ENCODE measurements at places on chromosomes 12 and 14. TPM values are rescaled to one million over a fixed set of nuclear protein-coding genes. Genes with fewer than 3 reads are reported as not detected.

- H3K4me3 ChIP-seq = no peak overlapping the region
- DNase-seq = peak; percentile 86
- peaks cover 38% of the 10 kb centered on the region for H3K4me1 ChIP-seq
- H3K27ac ChIP-seq = peak overlapping the region; percentile 79
- H3K36me3 ChIP-seq = peaks cover 3% of the 10 kb centered on the region
These were observed 13.6 kb upstream of the MLXIP start for GRCh38 chr12:122064780-122065588.

DNA sequence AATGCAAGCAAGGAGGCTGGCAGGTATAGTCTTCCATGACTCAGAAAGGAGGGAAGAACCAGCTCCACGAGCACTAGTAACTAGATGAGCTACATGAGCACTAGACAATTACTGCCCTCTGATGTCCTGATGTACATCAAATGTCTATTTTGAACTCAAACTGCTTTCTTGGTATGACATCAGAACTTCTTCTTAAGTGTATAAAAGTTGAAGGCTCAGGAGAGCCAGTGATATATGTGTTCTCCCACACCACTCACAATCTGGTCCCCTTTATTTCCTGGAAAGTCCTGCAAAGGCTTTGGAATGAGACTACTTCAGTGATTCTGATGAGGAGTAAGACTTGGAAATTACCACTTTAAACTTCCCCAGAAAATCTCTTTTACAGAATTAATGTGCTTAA is 18.5 kb upstream of the DHRS7 start:
- H3K36me3 ChIP-seq = no peaks in the 10 kb centered on the region
- no peak overlapping the region for H3K27ac ChIP-seq
- peaks cover 6% of the 10 kb centered on the region for H3K27me3 ChIP-seq

Gene P2RX2
- not detected for total RNA-seq

DNA sequence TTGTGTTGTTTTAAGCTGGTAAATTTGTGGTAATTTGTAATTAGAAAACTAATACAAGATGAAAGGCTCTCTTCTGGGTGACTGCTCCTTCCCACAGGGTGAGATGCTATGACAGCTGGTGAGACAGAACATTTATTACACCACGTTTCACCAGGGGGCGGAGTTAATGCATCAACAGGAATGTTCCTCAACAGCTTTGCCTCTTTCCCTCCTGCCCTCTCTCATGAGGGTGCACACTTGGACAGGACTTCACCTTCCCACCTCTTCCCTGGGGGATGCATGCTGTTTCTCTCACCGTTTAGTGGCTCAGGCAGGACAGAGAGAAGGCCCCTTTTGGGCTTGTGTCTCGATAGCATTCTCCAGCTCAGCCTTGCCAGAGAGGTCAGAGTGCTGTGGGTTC is 13.4 kb upstream of the PPP1R1A start:
- no peak for DNase-seq
- peaks cover 3% of the 10 kb centered on the region for H3K27me3 ChIP-seq

Gene RPL10L
- total RNA-seq = not detected

Gene FOXN4
- total RNA-seq = not detected

Gene IL22
- total RNA-seq = not detected

GRCh38 chr12:110885152-110885840 is 35.1 kb downstream of the MYL2 start:
- no peaks in the 10 kb centered on the region for H3K27me3 ChIP-seq
- no peaks in the 10 kb centered on the region for H3K4me1 ChIP-seq
- no peaks in the 10 kb centered on the region for H3K36me3 ChIP-seq
- DNase-seq = no peak

Gene KRT84
- not detected for total RNA-seq

DNA sequence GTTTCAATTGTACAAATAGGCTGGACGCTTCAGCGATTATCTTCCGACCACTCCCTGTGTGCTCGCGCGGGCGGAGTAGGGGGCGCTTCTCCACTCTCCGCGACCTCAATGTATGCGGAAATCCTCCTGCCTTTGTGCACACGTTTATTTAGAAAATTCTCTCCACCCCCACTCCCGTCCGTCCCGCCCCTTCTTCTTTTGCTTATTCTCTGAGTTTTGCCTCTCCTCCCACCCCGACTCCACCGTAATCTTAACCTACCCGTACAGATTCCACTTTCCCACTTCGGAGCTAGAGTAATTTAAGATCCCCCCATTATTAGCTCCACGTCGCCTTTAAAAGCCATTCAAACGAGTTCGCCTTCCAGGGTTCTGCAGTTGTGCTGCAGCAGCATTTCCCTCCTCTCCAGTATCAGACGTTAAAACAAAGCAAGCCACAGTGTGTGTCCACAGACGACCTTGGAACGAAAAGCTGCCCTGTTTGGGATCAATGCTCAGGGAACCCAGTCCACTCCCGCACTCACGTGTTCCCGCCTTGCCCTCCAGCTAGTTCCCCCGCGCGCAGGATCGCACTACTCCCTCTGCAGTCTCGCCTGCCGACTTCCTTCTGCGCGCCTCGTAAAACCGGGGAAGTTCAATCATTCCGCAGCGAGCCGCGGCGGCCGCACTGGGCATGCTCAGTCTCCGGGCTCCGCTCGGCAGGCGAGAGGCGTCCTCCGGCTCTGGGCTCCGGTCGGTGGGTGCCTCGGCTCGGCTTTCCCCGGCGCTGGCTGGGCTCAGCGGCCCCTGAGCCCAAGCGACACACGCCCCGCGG is at the start of gene ANO6:
Gene ANO6 (plus strand): TSS at position 677 of the 811 bp plus-strand sequence. CDS start 227 bp downstream, outside the sequence.
- H3K27ac ChIP-seq = peak within 1 kb of the TSS; percentile 77
- peak; percentile 84 for DNase-seq
- H3K36me3 ChIP-seq = no peaks in the 10 kb centered on the region
- peak within 1 kb of the TSS; percentile 60 for H3K4me3 ChIP-seq
- no peaks in the 10 kb centered on the region for H3K27me3 ChIP-seq
- H3K4me1 ChIP-seq = peaks cover 4% of the 10 kb centered on the region

- no peaks in the 10 kb centered on the region for H3K36me3 ChIP-seq
- no peaks in the 10 kb centered on the region for H3K27me3 ChIP-seq
- H3K4me3 ChIP-seq = no peak overlapping the region
These were observed 28.4 kb upstream of the FOXN3 start for GRCh38 chr14:89445273-89445973.

DNA sequence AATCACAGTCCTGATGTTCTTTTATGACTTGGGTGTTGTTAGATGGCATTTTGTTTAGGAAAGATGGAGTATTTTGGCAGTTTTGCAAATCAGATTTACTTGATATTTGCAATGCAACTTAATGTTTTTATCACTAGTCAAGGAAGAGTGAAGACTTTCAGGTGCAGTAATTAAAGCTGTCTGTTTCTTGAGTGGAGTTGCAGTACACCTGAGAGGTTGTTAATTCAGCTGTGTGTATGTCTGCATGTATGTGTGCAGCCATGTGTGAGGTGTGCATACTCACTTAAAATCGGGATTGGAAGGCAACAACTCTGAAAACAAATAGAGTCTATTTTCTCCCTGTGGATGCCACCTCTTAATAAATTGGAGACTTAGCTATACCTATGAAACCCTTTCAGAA is 94.5 kb downstream of the RMST start:
- no peak for DNase-seq

GRCh38 chr12:119461636-119462214 is 127.2 kb downstream of the CCDC60 start:
- no peaks in the 10 kb centered on the region for H3K4me1 ChIP-seq
- no peak for DNase-seq
- H3K27ac ChIP-seq = no peak overlapping the region
- H3K36me3 ChIP-seq = no peaks in the 10 kb centered on the region

DNA sequence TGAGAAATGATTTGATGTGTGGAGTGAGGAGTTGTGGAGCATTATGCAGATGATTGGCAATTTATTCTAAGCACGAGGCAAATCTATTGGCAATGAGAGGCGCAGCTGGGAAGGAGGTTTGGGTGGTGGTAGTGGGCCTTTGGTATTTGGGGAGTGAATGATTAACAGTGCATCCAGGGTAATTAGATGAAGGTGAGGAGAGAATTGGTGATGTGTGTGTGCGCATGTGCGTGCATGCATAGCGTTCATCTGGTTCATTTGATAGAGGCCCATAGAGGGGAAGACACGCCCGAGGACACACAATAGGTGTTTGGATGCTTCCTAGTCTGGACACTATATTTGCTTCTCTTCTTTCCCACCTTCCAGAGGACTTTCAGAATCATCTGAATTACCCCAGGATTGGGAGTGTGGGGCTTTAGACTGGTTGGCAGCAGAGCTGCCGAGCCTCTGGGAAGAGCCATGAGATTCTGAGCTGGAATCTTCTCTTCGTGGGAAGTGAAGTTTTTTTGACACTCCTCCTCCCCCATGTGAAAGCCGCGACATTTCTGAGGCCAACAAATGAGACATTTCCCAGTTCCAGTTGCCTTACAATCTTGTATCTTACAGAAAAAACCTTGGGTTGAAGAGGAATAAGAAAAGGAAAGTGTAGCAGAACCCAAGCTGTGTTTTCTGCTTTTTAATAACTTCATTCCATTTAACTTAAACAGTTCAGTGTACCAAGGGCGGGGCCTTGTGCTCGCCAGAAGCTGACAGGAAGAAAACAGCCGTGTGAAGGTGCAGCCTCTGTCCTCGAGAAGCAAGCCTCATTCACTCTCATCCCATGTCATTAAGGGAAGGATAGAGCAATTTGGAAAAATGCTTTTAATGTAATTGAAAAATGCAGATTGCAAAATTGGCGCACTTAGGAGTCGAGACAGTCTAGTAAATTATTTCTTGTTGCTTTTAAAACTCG is 65.2 kb downstream of the SLC25A47 start:
- no peaks in the 10 kb centered on the region for H3K27me3 ChIP-seq
- H3K4me1 ChIP-seq = peaks cover 33% of the 10 kb centered on the region
- H3K27ac ChIP-seq = no peak overlapping the region
- DNase-seq = no peak
- H3K36me3 ChIP-seq = peaks cover under 1% of the 10 kb centered on the region
- no peak overlapping the region for H3K4me3 ChIP-seq

- no peak overlapping the region for H3K27ac ChIP-seq
- no peaks in the 10 kb centered on the region for H3K27me3 ChIP-seq
- DNase-seq = peak; percentile 37
- H3K4me3 ChIP-seq = no peak overlapping the region
- H3K4me1 ChIP-seq = peaks cover 4% of the 10 kb centered on the region
- no peaks in the 10 kb centered on the region for H3K36me3 ChIP-seq
These were observed 38.9 kb upstream of the KTN1 start for GRCh38 chr14:55540847-55541773.

DNA sequence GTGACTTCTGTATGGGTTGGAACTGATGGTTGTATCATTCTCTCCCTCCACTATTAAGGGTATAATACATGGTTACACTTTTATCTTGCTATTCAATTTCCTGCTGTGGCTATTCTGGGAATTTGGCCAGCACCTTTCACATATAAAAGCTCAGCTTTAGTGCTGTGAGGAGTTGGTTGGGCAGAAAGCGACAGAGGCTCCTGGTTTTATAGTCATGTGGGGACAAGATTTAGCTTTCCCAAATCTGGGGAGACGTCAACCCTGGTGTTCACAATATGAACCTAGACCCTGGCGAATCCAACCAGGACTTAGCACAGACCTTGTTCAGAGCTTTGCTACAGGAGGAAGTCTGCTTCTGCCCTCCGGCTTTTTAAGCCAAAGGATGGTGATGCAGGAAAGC is 36.5 kb downstream of the FOS start:
- H3K36me3 ChIP-seq = no peaks in the 10 kb centered on the region
- H3K4me1 ChIP-seq = peaks cover 10% of the 10 kb centered on the region
- H3K27ac ChIP-seq = no peak overlapping the region
- no peak overlapping the region for H3K4me3 ChIP-seq
- DNase-seq = peak; percentile 52
- peaks cover 22% of the 10 kb centered on the region for H3K27me3 ChIP-seq

- DNase-seq = peak; percentile 77
- no peak overlapping the region for H3K27ac ChIP-seq
- H3K36me3 ChIP-seq = no peaks in the 10 kb centered on the region
- no peaks in the 10 kb centered on the region for H3K27me3 ChIP-seq
- H3K4me3 ChIP-seq = no peak overlapping the region
These were observed 22.9 kb downstream of the DYRK2 start for GRCh38 chr12:67671419-67671818.

GRCh38 chr12:45289245-45290215 is 73.6 kb downstream of the ANO6 start:
- H3K4me3 ChIP-seq = no peak overlapping the region
- H3K4me1 ChIP-seq = peaks cover 13% of the 10 kb centered on the region
- 0 out of 2 replicates have a peak overlapping the region, but pooled peaks have one; percentile 13 for H3K27ac ChIP-seq
- DNase-seq = peak; percentile 55
- H3K27me3 ChIP-seq = no peaks in the 10 kb centered on the region
- H3K36me3 ChIP-seq = no peaks in the 10 kb centered on the region

- peaks cover 4% of the 10 kb centered on the region for H3K4me1 ChIP-seq
- peak; percentile 17 for DNase-seq
- H3K36me3 ChIP-seq = peaks cover 82% of the 10 kb centered on the region
These were observed 26.2 kb downstream of the RTRAF start for GRCh38 chr14:52015411-52016030.

Gene SH2B3
- total RNA-seq = 9.3 TPM

DNA sequence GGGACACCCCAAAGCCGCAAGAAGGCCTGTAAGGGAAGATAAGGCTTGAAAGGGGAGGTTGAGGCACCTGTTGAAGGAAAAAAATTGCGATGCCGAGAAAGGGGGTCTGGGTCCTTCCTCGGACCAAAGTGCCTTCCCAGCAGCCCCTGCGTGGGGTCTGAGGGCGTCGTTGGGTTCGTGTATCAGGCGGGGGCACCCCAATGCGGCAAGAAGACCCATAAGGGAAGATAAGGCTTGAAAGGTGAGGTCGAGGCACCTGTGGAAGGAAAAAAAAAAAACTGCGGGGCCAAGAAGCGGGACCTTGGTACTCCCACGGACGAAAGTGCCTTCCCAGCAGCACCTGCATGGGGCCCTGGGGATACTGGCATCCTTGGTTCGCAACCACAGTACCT is 277.5 kb downstream of the ALG10 start:
- H3K27me3 ChIP-seq = no peaks in the 10 kb centered on the region
- H3K4me3 ChIP-seq = no peak overlapping the region
- H3K27ac ChIP-seq = no peak overlapping the region
- DNase-seq = no peak

- H3K4me1 ChIP-seq = peaks cover 5% of the 10 kb centered on the region
- no peaks in the 10 kb centered on the region for H3K36me3 ChIP-seq
- H3K27ac ChIP-seq = no peak overlapping the region
- no peaks in the 10 kb centered on the region for H3K27me3 ChIP-seq
These were observed 55.3 kb downstream of the CLMN start for GRCh38 chr14:95264271-95264973.

GRCh38 chr14:91861091-91861490 is 6.2 kb downstream of the TC2N start:
- no peak overlapping the region for H3K27ac ChIP-seq
- DNase-seq = no peak
- H3K27me3 ChIP-seq = no peaks in the 10 kb centered on the region
- no peak overlapping the region for H3K4me3 ChIP-seq

Measured in IMR-90 (cell line).